ENCODE measurements at places on chromosomes 12 and 14.
A peak's percentile ranks its signal among the peaks of the same experiment; 100 is the strongest.

- DNase-seq: no peak
Observed at GRCh38 chr12:120972870-120973543, 5.3 kb upstream of the HNF1A start.

DNA sequence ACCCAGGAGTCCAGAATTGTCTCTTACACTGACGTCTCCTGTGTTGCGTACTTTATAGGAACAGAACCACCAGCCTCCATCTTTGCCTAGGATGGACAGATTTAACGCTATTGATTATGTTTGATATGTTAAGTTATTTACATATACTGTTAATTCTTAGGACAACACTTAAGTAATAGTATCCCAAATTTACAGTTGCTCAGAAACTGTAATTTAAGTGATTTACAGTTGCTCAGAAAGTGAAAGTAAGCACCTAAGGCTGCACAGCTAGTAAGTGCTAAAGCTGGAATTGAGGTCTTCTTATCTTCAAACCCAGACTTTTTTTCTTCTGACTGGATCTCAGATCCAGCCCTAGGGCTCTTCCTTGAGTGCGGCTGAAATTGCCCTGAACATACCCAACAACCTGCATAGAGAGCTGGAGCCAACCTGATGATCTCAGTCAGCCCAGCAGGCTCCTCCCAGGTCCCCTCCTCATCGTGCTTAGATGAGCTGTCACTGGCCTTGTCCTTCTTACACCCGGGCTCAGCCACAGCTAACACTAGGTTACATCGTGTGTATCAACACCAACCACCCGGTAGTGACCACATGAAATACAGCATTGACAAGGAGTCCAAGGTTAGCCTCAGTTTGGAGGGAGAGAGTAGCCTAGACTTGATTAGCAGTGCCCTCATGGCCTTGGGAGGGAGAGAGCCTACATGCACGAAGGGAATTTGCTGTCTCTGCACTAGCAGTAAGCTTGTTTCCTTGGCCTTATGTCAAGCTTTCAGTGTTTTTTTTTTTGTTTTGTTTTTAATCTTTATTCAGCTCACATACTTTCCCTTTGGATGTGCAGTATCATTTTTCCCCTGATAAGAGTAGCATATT, 111.1 kb upstream of the ARHGAP5 start:
- DNase-seq: no peak

GRCh38 chr12:1591034-1591433, 3.3 kb downstream of the FBXL14 start:
- DNase-seq: peak; percentile 32

- DNase-seq: no peak
Observed at GRCh38 chr14:94598816-94599655, 13.2 kb upstream of the SERPINA3 start.

DNA sequence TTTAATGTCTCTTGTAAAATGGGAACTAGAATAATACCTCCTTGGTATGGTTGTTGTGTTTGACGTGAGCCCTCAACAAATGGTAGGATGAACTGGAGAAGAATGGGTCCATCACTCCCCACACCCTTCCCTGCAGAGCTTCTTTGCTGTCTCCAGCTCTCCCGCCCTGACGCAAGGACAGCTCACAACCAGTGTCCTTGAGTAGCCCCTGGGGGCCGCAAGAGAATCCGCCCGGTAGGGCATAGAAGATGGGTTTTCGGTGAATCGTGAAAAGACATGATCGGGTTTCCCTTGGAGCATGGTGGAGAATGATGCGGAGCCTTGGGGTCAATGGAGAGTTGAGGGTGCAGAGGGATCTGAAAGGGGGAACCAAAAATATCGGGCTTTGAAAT, 6.1 kb upstream of the PAX9 start:
- no peak for DNase-seq

- no peak for DNase-seq
Observed at GRCh38 chr14:99015833-99016232, 256.2 kb downstream of the BCL11B start.

DNA sequence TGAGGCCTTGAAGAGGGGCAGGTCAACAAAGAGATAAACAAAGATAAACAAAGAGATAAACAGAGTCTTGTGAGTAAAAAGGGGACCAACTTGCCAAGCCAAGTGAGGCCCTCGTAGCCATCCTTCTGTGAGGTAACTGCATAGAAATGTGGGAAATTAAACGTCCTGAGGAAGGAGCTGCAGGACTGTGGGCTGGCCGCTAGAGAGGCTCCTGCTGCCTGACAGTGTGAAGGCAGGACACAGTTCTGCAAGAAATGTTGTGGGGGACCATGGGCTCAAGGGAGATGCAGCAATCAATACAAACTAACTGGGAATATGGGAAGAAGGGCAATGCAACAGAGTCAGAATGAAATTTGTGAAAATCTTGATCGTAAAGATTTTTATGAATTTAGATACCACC, 91.9 kb downstream of the SLC8A3 start:
- no peak for DNase-seq

- peak; percentile 89 for DNase-seq
Observed at GRCh38 chr14:75709207-75709812, 48.3 kb downstream of the TTLL5 start.

- no peak for DNase-seq
Observed at GRCh38 chr12:54052438-54053002, 1.1 kb upstream of the HOXC4 start.

GRCh38 chr14:51094282-51094821, 553 bp downstream of the TRIM9 start:
- DNase-seq: no peak

- DNase-seq: no peak
Observed at GRCh38 chr12:8554451-8555195, 13.9 kb upstream of the CLEC4E start.

DNA sequence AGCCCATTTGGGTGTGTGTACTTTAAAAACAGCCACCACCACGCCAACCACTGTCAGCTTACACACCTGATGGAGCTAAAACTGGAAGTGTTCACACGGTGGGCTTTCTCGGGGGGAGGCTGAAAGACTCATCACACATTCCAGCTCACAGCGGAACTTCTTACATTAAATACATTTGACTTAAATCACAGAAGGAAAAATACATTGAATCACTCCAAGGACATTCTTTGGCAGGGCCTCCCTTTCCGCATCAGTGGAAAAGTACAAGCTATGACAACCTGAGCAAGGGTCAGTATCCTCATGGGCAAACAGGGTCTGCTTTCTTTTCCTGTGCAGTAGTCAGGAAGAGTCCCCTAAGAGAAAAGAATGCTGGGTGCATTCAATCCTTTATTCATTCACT, 31.0 kb upstream of the TC2N start:
- peak; percentile 80 for DNase-seq

DNA sequence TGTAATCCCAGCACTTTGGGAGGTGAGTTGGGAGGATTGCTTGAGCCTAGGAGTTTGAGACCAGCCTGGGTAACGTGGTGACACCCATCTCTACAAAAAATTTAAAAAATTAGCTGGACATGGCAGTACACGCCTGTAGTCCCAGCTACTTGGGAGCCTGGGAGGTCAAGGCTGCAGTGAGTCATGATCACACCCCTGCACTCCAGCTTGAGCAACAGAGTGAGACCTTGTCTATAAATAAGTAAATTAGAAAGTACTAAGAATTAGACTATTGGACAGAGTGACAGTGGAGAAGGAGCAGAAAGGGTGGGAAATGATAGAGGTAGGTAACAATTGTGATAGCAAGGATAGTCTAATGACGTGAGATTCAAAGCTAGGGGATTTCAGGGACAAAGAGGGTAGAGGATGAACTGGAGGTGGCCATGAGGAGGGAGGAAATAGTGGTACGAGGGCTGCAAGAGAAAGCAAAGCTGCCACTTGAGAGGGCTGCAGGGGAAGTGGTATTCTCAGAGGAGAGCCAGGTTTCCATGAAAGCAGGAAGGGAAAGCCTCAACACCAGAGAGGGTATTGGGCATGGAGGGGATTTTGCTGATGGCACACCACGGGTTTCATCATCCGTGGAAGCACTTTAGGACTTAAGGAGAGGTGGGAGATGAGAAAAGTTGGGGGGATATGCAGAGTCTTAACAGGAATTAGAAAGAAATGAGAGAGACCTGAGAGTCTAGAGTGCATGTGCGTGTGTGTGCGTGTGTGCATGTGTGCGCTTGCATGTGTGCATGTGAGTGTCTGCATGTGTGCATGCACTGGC, 85.6 kb downstream of the SYNE2 start:
- no peak for DNase-seq

- DNase-seq: no peak
Observed at GRCh38 chr14:75568791-75569190, 9.6 kb upstream of the FLVCR2 start.

DNA sequence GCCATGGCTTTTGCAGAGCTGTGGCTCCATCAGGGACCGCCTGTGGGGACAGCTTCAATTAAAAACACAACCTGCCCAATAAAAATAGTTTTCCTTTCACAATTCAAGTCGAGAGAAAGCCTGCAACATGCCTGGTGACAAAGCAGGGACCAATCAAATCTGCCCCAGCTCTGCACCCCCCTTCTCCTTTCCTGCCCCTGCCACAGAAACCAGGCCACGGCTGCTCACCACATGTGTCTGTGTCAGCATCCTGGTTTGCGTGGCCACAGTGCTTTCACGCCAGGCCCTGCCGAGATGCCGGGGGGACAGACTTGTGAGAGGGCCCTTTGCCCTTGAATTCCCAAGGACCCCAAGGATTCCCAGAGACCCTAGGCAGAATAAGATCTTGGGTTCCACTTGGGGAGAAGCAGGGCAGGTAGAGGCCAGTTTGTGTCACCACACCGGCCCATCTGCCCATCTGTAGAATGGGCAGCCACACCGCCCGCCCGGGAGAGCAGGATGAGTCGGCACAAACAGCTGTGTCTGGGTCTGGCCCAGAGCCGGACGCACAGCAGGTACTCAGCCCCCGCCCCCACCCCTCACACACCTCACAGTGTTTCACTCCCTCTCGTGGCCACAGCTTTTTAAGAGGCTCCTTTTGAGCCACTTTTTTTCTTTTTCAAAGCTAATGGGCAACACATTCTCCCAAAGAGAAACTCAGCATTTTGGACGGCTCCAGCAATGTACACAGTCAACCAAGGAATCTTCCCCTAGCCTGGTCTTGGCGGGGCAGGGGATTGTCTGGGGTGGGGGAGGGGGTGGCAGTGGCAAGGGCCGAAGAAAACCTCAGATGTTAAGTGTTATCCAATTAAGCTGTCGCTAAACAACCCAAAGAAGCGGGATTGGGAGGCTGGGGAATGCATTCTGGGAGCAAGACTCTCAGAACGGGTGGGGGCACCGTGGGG, 41.5 kb downstream of the BCL11B start:
- DNase-seq: no peak

DNA sequence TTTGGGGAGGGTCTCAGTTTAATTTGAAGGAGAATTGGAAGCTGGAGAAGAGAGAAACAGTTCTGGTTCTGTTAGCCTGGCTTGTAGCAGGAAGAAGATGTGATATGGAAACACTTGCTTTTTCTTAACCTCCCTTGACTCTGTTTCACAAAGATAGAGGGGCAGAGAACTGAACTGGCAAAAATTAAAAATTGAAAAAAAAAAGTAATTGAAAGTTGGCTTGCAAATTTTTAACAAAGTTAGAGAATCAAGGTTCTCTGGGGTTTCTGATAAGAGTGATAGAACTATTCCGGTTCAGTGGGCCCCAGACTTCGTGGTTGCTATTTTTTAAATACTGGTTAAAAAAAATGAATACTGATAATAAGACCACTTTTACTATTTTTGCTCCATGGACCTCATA, 2.8 kb downstream of the CRADD start:
- no peak for DNase-seq

- no peak for DNase-seq
Observed at GRCh38 chr12:101941306-101942249, 64.2 kb downstream of the DRAM1 start.
